IPS DF 19.7 (cell line): ENCODE measurements at places on chromosomes 16 and 17.

DNA sequence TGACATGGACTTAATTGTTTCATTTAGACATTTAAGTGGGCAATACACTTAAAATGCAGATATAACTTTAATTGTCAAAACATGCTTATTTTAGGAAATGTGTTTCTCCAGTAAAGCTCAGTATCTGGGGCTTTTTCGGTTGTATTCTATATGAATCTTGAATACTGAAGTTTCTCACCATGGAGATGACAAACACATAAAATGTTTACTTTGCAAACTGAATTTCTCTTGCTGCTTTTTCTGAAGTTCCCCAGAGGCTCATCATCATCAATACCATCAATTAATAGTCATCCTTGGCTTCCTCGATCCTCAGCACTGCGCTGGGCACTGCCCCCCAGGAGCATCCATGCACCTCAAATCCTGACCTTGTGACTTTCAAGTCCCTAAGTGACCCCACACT, 227.3 kb downstream of the WWOX start:
- DNase-seq, result no peak

DNA sequence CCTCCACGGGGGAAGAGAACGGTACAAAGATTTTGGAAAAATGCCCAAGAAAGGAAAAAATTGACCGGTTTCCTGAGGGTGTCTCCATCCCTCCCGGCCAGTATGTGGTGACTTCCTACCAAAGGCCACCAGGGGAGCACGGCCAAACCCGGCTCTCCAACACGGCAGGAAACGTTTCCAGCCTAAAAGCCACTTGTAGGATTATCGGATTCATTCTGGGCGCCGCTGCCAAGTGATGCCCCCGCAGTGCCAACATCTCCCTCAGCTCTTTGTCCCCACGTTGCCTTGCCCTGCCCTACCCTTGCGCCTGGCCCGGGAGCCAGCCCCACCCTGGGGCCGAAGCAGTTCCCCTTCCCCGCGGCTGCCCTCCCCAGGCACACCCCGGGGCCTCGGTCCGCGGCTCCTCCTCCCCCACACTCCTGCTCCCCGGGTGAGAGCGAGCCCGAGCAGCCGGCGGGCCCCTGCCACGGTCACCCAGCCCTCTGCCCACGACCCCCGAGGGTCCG, 688 bp downstream of the CRK start:
- DNase-seq, result no peak

GRCh38 chr16:28878083-28878926, at the start of gene ATP2A1:
ATP2A1 (plus strand) TSS chr16:28878488; CDS start chr16:28878672, 184 bp downstream.
- DNase-seq, result no peak

DNA sequence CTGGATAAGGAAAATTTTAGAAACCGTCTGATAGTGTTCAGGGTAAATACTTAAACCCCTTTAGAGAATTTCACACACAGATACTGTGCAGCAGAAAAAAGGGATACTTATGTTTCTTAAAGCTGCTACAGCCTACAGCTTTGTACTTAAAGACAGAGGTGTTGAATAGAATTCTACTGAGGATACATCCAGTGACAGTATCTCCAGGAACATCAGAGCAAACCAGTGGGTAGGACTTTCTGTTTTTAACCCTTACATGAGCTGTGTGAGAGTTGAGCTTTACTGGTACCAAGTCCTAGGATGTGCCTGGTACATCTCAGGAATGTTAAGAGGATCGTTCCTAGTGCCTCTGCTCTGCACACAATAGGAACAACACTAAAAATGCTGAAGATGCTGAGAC, 191.5 kb downstream of the FTO start:
- no peak for DNase-seq

- no peak for DNase-seq
Observed at GRCh38 chr17:44203731-44204440, 4.2 kb upstream of the ATXN7L3 start.

GRCh38 chr17:15998031-15998562, 1.4 kb downstream of the ZSWIM7 start:
- DNase-seq, result no peak

GRCh38 chr17:49401971-49402611, 12.6 kb downstream of the PHB1 start:
- no peak for DNase-seq

DNA sequence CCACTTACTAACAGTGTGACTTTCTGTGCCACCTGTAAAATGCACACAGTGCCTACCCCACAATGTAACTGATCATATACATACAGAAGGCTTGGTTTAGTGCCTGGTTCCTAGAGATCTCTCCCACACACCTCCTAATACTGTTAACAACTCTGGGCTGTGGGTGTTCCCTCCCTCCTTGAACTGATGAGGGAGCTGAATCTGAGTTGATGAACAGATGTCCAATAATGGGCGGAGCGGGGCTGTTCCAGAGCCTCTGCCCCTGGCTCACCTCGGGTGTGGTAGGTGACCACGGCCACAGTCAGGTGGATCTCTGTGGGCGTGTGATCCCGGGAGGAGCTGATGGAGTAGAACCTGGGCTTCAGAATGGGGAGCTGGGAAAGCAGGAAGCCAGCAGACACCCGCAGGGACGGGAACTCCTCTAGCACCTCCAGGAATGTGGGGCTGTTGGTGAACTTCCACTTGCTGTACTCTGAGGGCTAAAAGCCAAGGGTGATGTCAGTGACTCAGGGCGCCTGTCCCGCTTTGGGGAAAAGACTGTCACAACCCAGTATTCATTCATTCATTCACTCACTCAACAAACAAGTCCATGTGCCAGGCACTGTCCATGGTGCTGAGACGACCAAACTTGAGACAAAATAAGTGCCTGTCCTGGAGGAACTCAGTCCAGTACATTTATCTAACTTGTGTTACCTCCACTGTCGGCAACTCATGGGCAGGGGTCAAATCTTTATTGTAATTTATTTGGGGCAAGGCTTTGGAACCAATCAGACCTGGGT, 37.6 kb downstream of the NOS2 start:
- no peak for DNase-seq

DNA sequence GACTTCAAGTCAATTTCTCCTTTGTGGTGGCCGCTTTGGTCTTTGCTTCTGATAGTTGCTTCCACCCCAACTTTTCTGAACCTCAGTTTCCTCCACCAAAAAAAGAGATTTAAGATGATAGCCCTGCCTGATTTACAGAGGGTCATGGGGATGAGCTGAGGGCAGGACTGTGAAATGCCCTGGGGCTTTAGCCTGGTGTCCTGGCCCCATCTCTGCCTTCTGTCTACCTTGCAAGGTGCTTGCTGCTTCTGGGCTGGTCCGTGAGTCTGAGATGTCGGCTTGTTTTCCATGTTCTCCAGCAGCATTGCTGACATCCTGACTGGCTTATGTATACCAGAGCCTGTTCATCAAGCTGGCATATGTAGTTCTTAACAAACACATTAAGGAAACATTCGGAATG, 191.9 kb upstream of the MPHOSPH6 start:
- DNase-seq, result no peak

GRCh38 chr16:6149031-6149430, 1051.4 kb upstream of the EEF2KMT start:
- no peak for DNase-seq

DNA sequence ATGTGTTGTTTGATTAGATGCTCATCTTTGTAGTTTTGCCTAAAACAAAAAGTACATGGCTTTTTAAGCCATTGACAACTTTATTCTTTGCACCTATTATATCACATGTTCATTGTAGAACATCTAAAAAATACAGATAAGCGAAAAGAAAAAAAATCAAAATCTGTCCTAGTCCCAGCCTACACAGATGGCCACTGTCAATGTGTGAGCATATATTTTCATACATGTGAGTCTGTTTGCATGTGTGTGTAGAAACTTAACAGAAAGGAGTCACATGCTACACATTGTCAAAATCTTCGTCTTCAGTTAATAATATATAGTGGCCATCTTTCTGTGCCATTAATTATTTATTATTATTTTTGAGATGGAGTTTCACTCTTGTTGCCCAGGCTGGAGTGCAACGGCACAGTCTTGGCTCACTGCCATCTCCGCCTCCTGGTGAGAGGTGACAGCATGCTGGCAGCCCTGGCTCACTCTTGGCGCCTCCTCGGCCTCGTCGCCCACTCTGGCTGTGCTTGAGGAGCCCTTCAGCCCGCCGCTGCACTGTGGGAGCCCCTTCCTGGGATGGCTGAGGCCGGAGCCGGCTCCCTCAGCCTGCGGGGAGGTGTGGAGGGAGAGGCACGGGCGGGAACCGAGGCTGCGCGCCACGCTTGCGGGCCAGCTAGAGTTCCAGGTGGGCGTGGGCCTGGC, 68.5 kb upstream of the AMZ2 start:
- DNase-seq, result no peak

DNA sequence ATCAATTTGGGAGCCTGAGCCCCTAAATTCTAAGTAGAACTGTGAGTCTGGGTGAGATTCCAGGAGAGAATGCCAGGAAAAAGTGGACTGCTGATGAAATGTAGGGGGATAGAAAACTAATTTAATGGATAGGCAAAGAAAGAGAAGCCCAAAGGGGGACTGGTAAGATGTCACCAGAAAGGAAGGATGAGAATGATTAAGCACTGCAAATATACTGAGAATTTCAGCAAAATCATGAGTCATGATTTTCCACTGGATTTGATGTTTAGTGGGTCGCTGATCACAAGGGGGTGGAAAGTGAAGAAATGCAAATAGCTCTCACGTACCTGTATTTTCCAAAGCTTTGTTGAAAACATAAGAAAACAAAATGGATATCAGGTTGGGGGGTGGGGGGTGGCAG, 201.8 kb downstream of the SLC39A11 start:
- DNase-seq, result no peak

- DNase-seq, result no peak
Observed at GRCh38 chr17:74883241-74883745, 10.1 kb downstream of the FADS6 start.

- no peak for DNase-seq
Observed at GRCh38 chr16:1781758-1782407, 488 bp downstream of the SPSB3 start.

GRCh38 chr16:59124056-59124455, 389.9 kb upstream of the GOT2 start:
- no peak for DNase-seq

DNA sequence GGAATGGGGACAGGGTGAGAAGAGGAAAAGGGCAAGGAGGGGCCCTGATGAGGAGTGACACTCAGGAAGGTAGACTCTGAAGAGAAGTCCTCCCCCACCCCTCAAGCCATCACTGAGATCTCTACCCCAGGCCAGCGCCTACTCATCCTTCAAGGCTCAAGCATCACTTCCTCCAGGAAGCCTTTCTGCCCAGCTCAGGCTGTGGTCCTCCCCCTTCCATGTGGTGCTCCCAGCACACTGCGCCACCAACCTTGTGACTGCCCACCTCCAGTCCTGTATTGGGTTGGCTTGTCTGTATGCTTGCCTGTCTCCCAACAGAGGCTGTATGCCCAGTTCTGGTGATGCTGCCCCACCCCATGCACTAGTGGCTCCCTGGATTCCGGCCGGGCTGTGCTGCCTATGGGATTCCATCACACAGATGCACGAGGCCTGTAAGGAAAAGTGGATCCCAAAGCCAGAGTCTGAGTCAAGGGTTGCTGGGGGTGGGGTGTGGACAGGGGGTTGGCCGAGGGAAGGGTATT, 19.8 kb upstream of the ZFP90 start:
- no peak for DNase-seq

DNA sequence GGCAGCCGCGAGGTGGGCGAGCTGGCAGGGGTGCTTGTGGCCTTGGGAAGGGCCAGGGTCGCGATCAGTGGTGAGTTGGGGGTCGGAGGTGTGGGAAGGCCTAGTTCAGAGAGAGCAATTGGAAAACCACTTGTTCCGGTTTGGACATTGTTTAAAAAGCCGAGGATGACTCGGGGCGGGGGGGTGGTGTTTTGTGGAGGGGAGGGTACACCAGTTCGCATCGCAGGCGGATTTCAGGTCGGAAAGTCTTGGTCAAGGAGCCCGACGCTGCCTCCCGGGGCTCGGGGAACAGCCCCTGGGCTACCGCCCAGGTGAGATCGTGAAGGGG, 66.4 kb downstream of the KPNA2 start:
- no peak for DNase-seq

DNA sequence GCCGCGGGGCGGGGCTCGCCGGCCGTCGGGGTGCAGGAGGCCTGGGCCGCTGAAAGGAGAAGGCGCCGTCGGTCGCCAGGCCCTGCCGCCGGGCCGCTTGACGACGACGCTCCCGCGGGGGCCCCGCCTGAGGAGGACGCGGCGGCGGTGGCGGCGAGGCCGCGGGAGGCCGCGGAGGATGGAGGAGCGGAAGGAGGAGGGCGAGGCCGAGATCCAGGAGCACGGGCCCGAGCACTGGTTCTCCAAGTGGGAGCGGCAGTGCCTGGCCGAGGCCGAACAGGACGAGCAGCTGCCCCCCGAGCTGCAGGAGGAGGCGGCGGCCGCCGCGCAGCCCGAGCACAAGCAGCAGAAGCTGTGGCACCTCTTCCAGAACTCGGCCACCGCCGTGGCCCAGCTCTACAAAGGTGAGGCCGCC, 430 bp downstream of the HAPSTR1 start:
- DNase-seq, result no peak

GRCh38 chr17:8757189-8757588, 1.2 kb downstream of the SPDYE4 start:
- DNase-seq, result no peak

DNA sequence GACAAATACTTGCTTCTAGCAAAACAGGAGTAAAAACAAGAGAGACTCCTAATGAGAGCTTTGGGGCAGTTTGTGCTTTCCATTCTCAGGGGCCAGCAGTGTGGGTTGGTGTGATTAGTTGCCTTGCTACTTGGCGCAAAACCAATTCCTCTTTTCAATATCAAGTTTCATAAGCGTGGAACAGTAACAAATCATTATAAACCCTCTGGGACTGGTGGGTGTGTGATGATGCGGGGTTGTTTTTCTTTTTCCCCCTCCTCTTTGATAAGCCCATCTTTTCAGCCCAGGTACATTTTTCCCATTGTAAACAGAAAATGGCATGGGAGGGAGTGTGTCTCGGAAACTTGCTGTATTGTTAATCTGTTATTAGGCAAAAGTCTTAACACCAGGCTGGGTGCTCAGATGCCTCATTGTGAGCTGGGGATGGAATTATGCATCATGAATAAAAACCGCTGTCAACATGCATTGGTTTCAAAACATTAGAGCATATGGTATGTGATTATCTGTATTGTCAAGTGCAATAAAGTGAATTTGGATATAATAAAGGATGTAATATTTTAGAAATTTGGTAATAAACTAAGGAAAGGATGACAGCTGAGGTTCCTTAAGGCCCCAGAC, 166.4 kb downstream of the CCDC182 start:
- DNase-seq, result no peak

DNA sequence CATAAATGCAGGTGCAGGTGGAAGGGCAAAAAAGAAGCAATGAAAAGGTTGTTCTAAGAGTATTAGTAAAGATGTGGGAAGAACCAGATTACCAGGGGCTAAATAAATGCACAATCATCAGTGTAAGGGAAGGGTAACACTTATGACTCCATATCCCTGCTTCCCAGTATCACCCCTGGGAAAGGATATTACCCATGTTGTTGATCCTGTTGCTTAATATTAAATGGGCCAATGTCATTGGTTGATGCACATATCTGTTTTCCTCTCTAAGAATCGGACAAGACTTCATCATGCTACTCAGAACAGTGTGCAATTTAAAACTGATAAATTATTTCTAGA, 34.7 kb upstream of the ABCA6 start:
- no peak for DNase-seq
